Heart right ventricle (tissue), 16 donors: ENCODE measurements at places on chromosomes 5 and 9. TPM values are rescaled to one million over a fixed set of nuclear protein-coding genes. Genes with fewer than 3 reads are reported as not detected.
A peak's percentile ranks its signal among the peaks of the same experiment; 100 is the strongest.

- no peak for DNase-seq
These were observed 80.0 kb upstream of the TGFBR1 start for GRCh38 chr9:99024959-99025358.

DNA sequence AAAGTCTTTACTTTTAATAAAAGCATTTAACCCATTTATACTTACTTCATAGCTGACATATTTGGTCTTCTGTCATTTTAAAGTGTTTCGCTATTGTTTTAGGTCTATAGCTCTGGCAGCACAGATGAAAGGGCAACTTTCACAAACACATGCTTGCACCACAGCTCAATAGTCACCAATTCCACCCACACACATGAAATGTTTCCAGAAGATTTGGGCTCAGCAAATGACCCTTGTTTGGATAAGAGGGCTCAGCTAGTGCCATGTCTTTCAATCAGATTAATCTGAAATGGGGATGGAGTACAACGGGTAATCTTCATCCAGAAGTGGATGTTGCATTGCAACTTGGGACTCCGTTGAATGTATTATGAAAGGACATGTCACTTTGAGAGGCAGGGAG is 176.0 kb downstream of the FGF18 start:
- no peak for DNase-seq

Gene OTP
- total RNA-seq, result not detected

DNA sequence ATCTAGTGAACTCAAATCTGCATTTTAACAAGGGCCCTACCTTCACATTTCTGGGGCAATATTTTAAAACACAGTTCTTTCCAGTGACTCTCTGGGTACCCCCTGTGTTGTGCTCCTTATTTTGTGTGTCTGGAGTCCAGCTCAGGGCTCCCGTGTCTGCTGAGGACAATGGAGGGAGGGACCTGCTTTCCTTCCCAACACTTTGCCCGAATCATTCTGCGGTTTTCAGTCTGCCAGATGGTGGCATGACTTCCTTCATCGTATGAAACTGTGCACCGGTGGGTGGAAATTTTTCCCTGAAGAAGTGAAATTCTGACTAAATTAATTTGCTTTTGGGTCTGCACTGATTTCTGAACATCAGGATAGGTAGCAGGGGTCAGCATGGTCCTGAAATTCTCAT is 153.6 kb upstream of the CD180 start:
- no peak for DNase-seq

Gene AGXT2
- not detected for total RNA-seq

GRCh38 chr5:30878746-30879145 is 314.7 kb upstream of the CDH6 start:
- DNase-seq, result no peak

Gene C9orf152
- not detected for total RNA-seq

GRCh38 chr5:172417983-172418630 is 36.2 kb downstream of the SH3PXD2B start:
- DNase-seq, result peak; percentile 84
